ENCODE measurements at places on chromosomes 2 and 18.
A peak's percentile ranks its signal among the peaks of the same experiment; 100 is the strongest.

GRCh38 chr2:150484006-150484405, 3.5 kb downstream of the RND3 start:
- no peak for DNase-seq

DNA sequence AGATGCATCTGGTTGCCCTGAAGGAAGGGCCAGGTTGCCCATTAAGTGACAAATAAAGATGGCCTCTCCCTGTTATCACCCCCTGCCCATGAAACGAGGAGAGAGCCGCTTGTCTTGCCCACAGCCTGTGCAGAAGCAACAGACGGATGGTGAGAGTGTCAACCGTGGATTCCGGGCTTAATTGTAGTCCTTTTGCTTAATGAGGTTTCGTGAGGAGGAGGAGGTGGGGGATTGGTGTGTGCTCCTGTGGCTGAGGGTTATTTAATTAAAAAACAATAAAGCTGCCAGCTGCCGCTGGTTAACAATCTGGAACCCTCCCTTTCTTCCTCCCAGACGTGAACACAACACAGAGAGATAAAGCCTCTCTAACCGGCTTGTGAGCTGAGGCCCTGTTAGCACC, 188.0 kb upstream of the PARD3B start:
- DNase-seq = no peak

DNA sequence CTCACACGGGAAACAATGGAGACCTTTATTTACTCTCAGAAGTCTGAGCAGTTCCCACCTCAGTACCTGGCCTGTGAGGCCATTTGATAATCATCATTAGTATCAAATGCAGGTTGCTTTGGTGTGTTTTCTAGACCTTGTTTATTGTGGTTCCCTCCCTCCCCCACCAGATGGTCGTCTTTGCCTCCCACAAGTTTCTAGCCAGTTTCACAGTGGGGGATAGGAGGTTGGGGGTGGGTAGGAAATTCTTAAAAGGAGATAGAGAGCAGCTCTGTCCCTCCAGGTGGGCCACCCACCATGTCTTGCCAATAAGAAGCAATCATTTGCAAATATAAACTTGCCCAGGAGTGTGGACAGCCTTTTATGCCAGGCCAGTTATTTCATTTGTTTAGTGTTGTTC, 31.3 kb downstream of the SETBP1 start:
- DNase-seq = no peak

DNA sequence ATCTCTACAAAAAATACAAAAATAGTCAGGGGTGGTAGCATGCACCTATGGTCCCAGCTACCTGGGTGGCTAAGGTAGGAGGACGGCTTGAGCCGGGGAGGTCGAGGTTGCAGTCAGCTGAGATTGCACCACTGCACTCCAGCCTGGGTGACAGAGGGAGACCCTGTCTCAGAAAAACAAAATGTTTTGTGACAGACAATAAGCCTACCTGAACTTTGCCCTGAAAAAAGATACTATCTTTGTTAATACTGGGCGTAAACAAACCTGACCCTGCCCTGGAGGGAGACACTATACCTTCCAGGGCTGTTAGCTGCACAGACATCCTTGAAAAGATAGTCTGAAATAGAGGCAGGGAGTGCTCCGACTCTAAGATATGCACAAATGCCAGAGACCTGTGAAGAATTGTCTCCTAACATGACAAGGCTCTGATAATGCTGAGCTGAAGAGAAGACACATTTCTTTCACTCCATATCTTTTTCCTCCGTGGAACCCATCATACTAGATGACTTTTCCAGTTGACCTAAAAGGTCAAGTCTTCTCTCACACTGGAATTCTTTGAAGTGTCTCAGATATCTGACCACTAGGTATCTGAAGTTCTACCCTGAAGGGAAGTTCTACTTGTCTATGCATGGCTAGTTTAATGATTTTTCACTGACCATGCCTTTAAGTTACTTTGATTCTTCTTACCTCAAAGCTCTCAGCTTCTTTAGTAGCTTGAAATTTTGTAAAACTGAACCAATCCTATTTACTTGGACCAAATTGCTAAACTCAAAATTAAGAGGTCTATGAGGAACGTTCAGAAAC, 20.9 kb upstream of the HK2 start:
- DNase-seq = no peak

- DNase-seq = peak; percentile 88
Measured at GRCh38 chr2:61176755-61177726, 15.1 kb downstream of the C2orf74 start.

- no peak for DNase-seq
Measured at GRCh38 chr2:224381521-224382279, 20.2 kb downstream of the FAM124B start.

DNA sequence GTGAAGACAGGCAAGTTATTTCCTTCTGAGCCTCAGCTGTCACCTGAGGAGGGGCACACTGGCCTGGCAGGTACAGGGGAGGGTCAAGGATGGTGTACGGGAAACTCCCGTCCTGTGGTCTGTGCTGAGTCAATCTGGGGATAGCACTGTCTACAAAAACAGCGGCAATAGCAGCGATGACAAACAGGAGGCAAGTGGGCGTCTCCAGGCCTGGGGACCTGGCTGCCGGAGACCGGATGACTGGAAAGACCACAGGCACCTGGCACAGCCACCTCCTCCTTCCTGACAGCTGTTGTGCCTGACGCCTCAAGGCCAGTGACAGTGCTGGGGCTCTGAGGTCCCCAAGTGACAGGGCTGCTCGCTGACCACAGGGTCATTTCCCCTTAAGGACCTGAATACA, 202.1 kb upstream of the HS6ST1 start:
- DNase-seq = no peak

DNA sequence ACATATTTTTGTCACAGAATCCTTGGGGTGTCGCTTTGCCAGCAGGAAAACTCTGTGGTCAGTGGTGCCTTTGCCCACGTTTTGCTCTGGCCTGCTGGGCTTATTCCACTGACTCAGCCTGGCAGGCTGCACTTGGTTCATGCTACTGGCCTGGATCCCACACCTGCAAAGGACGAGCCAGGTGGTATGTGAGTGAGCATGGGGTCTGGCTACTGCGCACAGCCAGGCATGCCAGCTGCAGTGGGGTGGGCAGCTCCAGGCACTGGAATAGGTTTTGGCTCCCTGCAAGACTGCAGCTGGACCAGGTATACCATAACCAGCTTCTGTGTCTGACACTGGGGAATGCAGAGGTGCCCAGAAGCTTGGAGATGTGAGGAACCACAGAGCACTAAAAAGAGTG, 197.9 kb upstream of the VRK2 start:
- no peak for DNase-seq

DNA sequence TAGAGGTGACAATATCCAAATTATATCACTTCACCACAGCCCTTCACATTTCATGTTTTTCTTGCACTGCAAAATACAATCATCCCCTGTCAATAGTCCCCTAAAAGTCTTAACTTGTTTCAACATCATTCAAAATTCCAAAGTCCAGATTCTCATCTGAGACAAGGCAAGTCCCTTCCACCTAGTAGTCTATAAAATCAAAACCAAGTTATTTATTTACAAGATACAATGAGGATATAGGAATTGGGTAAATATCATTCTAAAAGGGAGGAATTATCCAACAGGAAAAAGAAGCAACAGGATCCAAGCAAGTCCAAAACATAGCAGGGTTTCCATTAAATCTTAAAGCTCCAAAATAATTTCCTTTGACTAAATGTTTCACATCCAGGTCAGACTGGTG, 1076.1 kb upstream of the TMEFF2 start:
- DNase-seq = no peak

DNA sequence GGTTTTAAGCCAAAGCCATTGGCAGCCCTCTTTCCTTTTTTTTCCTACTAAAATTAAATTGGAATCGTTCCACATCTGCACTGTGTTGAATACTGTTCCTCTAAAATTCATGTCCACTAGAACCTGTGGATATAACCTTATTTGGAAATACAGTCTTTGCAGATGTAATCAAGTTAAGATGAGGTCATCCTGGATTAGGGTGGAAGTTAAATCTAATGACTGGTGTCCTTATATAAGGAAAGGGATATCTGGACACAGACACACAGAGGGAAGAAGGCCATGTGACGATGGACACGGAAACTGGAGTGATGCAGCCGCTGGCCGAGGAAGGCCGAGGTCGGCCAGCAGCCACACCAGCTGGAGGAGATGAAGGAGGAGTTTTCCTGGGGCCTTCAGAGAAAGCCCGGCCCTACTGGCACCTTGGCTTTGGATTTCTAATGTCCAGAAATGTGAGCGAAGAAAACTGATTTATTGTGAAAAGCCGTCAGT, 49.4 kb downstream of the LONRF2 start:
- no peak for DNase-seq

GRCh38 chr2:134665727-134666506, 52.9 kb downstream of the TMEM163 start:
- no peak for DNase-seq

Measured in effector CD4-positive, alpha-beta T cell (primary cell).